ENCODE measurements at places on chromosomes 12 and 14. TPM values are rescaled to one million over a fixed set of nuclear protein-coding genes. Genes with fewer than 3 reads are reported as not detected.
A peak's percentile ranks its signal among the peaks of the same experiment; 100 is the strongest.

GRCh38 chr12:115945491-115945885 is 332.0 kb downstream of the MED13L start:
- no peak for DNase-seq

DNA sequence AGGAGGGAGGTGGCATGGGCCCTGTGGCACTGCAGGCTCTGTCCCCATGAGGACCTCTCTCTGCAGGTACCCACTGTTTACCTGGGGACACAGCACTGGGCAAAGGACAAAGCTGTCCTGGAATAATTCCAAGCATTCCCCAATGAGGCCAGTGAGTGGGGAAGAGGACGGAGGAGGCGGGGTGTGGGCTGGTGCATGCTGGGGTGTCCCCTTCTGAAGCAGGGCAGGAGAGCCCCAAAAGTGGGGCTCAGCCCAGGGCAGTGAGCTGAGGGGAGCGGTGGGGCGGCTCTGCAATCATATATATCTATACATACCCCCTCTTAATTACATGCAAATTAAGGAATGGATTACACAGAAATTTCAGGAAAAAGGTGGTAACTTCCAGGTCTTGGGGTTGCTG is 315.8 kb downstream of the ADGRD1 start:
- no peak for DNase-seq

DNA sequence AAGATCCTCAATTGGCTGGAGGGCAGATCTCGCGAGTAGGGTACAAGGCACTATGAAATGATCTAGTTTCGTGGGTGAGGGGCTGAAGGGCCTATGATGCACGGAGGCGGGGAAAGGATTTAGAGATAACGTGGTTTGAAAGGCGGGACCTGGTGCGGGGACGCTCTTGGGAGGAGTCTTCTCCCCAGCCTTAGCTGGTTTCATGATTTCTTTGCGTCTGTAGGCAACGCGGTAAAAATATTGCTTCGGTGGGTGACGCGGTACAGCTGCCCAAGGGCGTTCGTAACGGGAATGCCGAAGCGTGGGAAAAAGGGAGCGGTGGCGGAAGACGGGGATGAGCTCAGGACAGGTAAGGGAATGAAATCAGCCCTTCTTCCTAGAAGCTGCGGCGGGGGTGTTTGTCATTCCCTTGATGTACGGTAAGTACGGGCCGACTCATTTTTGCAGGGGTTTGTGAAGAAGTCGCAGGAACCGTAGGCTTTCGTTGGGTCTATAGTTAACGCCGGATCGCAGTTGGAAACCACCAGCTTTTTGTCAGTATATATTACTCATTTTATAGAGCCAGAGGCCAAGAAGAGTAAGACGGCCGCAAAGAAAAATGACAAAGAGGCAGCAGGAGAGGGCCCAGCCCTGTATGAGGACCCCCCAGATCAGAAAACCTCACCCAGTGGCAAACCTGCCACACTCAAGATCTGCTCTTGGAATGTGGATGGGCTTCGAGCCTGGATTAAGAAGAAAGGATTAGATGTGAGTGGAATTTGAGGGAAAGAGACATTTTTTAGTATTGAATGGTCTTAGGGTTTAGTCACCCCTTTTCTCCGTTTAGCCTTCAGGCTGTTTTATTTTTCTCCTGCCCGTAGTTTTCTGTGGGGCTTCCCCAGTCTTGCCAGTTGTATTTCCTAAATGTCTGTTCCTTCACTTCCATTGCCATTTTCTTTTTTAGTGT is 602 bp downstream of the APEX1 start:
- DNase-seq: no peak

DNA sequence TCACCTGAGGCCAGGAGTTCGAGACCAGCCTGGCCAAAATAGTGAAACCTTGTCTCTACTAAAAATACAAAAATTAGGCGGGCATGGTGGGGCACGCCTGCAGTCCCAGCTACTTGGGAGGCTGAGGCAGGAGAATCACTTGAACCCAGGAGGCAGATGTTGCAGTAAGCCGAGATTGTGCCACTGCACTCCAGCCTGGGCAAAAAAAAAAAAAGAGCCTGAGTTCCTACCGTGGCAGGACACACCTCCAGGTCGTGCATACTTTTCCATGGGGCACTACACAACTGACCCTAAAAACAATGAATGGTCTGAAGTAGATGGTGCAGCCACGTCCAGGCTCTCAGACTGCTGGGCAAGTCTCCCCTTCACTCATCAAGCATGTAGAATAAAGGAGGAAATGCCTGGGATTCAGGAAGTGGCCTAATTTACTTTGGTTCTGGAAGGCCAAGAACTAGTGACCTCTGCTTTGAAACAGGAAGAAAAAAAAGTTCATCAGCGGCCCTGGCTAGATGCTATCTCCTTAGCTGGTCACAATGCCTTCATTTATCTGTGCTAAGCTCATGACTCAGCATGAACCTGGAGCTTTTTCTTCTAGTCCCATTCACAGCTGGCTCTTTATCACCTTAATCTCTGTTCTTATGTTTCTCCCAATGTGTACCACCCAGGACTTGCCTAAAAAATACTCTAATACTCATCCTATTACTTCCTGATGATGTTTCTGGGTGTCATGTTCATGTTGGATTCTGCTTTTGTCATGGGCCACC is 55.8 kb upstream of the OR6J1 start:
- no peak for DNase-seq

- no peak for DNase-seq
These were observed 36.1 kb upstream of the SLC16A7 start for GRCh38 chr12:59559696-59560095.

DNA sequence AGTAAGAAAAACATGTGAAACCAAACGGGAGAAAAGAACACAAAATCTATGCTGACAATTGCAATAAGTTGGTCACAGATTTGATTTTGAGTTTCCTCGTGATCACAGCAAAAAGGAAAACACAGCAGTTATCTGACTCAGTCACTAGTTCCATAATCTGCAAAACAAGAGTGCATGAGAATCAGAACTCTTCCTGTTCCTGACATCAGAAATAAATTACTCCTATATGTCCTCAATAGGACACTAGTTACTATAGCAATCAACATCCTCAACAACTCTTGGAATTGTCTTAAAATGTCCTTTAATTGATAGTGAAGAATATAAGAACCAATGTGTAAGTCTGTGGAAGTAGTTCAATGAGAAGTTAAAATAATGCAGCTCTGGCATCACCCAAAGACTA is 268.0 kb upstream of the NOS1 start:
- no peak for DNase-seq

DNA sequence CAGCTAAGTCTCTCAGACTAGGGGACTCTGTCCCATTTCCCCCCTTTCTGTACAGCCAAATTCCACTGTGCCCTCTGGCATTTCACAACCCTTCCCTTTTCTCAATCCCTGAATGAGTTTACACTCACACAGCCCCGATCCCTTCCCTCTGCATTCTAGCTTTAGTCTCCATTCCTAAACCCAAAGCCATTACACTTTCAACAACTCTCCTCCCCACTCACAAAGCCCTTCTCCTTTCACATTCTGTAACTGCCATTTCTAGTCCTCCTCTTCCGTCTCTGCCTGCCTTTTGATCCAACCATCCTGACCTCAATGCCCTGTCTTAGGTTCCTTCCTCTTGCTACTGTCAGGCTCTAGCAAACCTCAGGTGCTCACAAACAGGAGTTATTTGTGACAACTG is 3.6 kb downstream of the ZFHX2 start:
- DNase-seq: no peak

GRCh38 chr12:78994168-78994791 is 129.7 kb downstream of the SYT1 start:
- no peak for DNase-seq

- DNase-seq: no peak
These were observed 96.2 kb downstream of the FAR2 start for GRCh38 chr12:29245246-29245645.

GRCh38 chr14:24036169-24036962 is 15.4 kb upstream of the CARMIL3 start:
- DNase-seq: peak; percentile 71

GRCh38 chr12:50402264-50403000 is 1.7 kb downstream of the LARP4 start:
- no peak for DNase-seq

DNA sequence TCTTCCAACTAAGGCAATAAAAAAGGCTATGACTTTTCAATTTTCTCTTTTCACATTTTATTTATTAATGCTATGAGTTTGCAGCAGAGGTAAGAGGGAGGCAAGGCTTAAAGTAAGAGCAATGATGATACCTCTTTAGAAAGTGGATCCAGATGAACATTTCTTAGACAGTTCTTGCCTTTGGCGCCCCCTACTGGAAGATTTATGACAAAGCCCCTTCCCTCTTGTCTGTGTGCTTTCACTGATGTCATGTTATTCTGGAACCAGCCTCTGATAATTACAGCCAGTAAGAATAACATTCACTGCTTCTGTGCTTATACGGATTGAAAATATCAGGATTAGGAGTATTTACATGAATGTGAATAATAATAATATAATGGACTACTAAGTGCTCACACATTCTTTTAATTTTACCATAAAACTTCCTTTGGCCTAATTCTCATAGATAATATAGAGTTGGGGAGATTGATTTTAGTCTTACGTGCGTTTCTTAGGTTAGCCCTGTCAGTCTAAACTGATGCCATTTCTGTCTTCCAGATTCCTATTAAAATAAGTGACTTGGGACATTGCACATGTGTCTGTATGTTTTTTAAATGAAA is 1929.9 kb upstream of the SEL1L start:
- peak; percentile 55 for DNase-seq

DNA sequence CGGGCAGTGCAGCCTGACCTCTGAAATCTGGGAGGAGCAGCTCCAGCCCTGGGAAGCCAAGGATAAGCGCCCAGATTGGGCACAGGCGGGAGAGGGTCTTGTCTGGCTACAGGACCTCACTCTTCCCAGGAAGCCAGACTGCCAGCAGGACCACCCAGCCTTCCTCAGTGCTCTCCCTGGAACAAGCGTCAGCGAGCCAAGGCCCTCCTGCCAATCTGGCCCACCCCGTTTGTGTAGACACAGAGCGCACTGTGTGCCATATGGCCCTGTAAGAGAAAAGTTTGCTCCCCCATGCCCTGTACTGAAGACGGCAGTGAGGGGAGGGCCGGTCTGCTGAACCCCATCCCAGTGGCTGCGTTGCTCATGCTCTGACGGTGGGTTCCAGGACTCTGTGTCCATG is 1.2 kb upstream of the C14orf180 start:
- DNase-seq: no peak

GRCh38 chr12:8123124-8123912 is at the start of gene CLEC4A:
CLEC4A (plus strand) TSS chr12:8123617; CDS start chr12:8123879, 262 bp downstream.
- DNase-seq: no peak

DNA sequence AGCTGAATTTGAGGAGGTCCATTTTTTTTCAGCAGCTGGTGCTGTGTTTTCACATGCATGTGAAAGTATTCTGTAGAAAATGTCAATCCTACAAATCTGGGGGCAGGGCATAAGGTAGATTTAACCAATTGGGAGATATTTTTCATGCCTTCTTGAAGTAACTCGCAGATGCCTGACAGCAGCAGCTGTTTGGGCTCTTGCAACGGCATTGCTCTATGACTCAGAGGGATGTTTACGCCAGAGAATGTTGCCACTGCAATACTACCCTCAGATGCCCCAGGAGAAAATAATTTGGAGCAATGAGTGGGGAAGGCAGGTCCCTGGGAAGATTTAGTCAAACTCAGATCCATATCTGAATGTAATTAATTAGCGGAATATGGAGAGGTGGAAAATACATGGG is 42.5 kb upstream of the MYBPC1 start:
- peak; percentile 90 for DNase-seq

DNA sequence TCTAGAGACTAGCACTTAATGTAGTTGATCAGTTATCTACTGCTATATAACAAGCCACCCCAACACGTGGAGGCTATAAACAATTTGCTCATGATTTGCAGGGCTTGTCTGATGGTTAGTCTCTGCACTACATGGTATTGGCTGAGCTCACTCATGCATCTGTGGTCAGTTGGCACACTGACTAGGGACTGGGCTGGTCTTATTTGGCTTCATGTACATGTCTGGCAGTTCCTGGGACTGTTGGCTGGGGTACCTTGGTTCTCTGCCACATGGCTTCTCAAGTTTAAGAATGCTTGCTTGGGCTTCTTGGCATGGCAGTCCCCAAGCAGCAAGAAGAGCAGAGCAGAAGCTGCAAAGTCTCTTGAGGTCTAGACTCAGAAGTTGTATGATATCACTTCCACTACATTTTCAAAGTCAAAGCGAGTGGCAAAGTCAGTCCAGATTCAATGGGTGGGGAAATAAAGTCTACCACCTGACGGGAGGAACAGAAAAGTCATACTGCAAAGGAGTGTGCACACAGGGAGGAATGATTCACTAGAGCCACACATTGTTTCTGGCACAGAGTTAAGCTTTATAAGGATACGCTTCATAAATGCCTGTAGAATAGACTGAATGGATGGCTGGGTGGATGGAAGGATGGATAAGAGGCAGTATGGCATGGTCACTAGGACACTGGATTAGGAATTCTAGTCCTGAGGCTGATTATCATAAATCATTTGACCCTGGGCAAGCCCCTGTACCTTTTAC is 44.8 kb upstream of the PTHLH start:
- DNase-seq: no peak

FAM90A1 gene
- total RNA-seq: not detected

HCAR2 gene
- not detected for total RNA-seq

ALDH1L2 gene
- 9.6 TPM for total RNA-seq

DLK1 gene
- total RNA-seq: not detected

PPHLN1 gene
- total RNA-seq: 96.5 TPM

BICD1 gene
- total RNA-seq: 10.0 TPM

TAC3 gene
- not detected for total RNA-seq

PLXNC1 gene
- total RNA-seq: 1.9 TPM

KRT79 gene
- not detected for total RNA-seq

CD163 gene
- not detected for total RNA-seq

MED13L gene
- 21.7 TPM for total RNA-seq

IAPP gene
- not detected for total RNA-seq

RHEBL1 gene
- total RNA-seq: 2.4 TPM

SLC7A7 gene
- 13.9 TPM for total RNA-seq

Data from H4 (cell line).